ENCODE measurements at places on chromosomes 5 and 9.

DNA sequence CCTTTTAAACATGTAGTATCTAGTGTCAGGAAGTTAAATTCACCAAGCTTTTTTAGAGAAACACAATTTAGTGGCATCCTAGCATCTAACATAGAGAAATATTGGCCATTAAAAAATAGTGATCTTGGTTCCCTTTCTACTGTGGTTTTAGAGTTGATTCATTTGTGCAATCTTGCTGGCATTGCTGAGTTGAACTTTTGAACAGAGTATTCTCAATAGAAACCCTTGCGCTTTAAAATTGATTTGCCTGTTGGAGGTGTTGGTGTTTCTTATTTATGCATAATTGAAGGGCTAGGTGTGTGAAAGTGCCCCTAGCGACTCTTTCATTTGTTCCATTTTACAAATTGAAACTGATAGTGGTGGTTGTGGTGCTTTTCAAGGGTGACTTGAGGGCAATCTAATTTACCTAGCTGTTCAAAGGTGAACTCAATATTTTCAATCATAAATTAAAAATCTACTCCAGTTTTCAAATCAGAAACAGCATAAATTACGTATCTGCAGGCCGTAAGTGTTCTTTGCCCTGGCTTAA is 73.0 kb upstream of the MPDZ start:
- DNase-seq, result no peak

DNA sequence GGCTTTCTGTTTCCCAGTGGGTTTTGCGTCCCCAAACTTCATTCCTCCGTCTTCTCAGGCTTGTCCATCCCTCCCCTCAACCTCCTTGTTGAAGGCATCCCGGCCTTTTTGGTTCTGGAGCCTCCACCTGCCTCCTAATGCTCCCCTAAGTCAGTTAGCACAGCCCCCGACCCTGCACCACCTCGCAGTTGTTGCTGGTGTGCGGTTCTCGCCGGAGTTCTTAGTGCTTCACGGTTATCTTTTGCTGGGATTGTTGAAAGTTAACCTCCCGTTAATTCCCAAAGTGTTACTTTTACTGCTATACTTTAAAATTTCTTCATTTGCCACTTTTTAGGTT is 447 bp downstream of the UBLCP1 start:
- DNase-seq, result no peak

GRCh38 chr5:96176022-96176421 is 214.4 kb upstream of the ELL2 start:
- DNase-seq, result no peak

DNA sequence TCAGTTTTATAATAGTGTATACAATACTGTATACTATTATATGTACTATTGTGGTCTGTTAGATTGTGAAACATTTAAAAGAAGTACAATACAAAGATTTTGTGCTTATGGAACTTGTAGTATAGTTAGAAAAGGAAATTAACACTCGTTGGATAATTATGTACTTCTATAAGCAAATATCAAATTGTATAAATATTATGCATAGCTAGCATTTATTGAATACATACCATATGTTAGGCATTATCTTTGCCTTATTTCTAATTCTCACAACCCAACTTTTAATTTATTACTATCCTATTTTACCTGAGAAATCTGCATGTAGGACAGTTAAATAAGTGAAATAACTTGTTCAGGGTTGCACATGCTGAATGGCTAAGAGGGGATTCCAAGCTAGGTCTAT is 37.5 kb downstream of the RAB3C start:
- no peak for DNase-seq

DNA sequence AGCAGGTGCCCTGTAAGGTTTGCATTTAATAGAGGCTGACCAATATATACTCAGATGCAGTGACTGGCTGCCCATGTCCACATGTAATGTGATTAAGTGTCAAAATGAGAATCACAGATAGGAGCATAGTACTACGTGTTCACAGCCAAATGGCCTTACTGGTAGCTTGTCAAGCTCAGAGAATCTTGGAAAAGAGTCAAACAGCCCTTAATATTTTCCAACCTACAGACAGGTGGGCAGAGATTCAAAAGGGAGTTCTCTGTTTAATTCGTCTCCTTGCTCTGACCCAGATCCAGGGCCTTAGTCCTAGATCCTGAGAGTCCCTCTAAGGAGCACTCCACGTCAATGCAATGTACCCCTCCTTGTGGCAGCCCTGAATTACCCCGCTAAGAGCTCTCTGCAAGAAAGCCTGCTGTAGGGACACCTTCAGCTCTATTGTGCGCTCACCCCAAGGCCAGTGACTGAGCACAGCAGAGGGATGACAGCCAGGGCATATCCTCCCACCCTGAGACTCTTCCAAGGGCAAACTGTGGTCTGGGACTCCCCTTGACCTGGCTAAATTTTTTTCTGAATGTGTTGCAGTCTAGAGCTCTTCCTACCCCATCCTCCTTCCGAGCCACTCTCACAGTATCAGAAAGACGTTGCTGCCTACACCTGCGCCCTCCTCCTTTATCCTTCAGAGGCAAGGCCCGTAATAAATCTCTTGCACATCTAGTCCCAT is 159.2 kb downstream of the SNCAIP start:
- DNase-seq, result no peak

GRCh38 chr9:97387936-97388684 is 23.8 kb upstream of the TDRD7 start:
- no peak for DNase-seq

Measured in right atrium auricular region (tissue), 2 donors.